NCI-H2029 (cell line): ENCODE measurements at places on chromosomes 1 and 21.

GRCh38 chr1:235558621-235559169 lies 54.4 kb upstream of the B3GALNT2 start:
- no peak for DNase-seq

DNA sequence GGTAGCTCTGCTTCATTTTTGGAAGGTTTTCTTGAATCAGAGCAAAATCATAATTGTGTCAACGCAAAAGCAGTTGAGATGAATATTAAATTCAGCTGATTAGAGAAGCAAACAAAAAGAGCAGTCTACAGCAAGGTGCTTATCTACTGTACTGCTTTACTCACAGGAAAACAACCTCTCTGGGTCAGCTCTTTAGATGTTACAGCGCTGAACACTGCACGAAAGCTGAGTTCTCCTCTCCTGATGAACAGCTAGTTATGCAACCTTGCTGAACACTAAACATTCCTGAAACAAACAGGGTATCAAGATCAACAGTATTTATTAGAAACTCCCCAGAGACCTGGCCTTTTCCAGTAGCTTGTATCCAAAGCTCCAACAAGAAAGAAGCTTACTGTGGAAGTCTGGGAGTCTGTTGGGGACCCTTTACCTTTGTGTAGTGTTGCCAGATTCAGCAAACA lies 41.3 kb downstream of the TBCE start:
- no peak for DNase-seq

DNA sequence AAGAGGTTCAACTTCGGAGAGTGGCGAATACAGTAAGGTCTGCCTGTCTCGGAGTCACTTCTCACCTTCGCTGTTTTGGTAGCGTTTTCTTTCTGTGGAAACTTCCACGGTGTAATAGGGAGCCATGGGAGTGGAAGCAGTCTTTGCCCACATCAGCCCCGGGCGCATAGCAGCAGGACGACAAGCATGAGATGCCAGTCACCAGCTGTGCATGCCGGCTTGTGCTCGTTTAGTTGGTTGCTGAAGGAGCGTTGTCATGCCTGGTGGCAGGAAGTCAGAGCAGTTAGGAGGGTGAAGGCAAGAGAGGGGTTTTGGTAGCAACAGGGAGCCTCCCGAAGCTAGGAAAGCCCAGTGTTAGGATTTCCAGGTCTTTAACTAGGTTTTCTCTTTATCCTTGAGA lies 58.8 kb downstream of the MRPS6 start:
- no peak for DNase-seq

DNA sequence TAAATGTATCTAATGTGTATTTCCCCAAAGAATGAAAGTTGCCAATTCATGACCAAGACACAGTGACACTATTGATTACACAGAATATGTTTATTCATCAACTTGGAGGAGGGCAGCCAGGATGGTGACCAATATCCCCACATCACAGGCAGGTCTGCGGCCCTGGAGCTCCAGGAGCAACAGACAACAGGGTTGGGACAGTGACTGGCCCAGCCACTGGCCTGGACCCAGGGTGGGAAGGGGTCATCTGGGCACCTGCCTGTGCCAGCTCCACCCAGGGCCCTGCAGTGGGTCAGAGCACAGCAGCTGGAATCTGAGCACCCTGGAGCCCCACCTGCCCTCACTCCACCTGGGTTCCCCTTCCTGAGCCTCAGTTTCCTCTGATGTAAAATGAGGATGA lies 466.1 kb downstream of the MATN1 start:
- DNase-seq = no peak

DNA sequence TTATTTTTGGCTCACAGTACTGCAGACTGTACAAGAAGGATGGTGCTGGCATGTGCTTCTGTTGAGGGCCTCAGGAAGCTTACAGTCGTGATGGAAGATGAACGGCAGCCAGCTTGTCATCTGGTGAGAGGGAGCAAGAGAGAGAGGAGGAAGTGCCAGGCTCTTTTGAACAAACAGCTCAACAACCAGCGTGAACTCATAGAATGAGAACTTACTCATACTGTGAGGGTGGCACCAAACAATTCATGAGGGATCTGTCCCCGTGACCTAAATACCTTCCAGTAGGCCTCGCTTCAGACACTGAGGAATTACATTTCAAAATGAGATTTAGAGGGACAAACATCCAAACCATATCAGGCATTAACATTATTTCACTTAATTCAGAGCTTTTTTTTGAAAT lies 84.7 kb downstream of the PKN2 start:
- no peak for DNase-seq
